ENCODE measurements at places on chromosomes 5 and 9.

DNA sequence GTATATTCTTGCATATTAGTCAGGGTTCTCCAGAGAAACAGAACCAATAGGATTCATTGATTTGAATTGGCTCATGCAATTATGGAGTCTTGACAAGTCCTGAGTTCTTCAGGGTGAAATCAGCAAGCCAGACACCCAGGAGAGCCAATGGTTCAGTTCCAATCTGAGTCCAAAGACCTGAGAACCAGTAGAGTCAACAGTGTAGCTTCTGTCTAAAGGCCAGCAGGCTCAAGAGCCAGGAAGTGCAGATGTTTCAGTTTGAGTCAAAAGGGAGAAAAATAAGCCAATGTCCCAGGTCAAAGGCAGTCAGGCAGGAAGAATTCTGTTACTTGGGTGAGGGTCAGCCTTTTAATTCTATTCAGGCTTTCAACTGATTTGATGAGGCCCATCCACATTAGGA lies 37.8 kb upstream of the ANKRD34B start:
- no peak for DNase-seq

DNA sequence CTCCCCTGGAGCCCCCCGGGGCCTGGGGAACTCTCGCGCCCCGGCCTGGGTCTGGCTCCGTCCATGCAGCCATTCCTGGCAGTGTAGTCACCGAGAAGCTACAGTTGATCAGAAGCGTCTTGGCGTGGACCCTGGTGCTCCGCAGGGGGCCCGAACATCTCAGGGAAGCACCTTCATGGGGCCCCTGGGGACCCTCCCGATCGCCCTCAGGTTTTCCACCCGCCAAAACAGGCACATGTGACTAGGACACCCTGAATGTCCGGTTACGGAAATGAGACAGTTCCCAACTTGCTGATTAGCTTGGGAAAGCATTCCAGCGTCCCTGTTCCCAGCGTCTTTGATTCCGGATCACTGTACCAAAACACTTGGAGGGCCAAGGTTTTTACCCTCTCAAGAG lies 472 bp downstream of the FBXO4 start:
- peak; percentile 55 for DNase-seq

DNA sequence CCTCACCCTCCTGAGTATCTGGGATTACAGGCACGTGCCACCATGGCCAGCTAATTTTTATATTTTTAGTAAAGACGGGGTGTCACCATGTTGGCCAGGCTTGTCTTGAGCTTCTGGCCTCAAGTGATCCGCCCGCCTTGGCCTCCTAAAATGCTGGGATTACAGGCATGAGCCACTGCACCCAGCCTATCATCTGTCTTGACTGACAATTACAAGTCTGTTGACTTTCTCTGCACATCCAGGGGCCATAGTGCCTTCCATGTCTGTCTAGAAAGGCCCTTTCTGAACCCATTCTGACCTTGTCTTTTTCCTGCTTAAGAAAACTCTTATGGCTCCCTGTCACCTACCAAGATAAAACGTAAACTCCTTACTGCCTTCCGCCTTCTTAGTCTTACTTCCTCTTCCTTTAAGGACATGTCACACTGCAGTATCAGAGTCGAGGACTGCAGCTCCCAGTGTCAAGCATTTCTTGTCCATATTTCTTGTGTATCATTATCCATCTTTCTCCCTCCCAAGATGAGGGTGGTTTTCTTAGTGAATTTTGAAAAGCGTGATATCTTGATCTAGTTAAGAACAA lies 49.9 kb upstream of the SHB start:
- DNase-seq: no peak

DNA sequence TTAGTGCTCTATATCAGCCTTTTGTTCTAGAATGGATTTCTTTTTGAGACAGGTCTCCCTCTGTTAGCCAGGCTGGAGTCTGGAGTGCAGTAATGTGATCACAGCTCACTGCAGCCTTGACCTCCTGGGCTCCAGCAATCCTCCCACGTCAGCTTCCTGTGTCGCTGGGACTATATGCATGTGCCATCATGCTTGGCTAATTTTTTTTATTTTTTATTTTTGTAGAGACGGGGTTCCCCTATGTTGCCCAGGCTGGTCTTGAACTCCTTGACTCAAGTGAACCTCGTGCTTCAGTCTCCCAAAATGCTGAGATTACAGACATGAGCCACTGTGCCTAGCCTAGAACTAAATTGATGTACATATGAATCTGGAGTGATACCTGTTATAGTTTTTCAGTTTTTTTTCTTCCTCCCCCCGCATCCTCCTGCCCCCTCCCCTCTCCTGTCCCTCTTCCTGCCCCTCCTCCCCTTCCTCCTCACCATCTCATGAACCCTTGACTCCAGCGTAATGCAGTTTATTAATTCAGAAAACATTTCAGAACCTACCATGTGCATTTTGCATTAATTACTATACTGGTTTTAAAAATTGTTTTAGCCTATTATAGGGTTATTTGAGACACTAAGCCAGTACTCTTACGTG lies 37.4 kb upstream of the TNFAIP8 start:
- DNase-seq: peak; percentile 37

DNA sequence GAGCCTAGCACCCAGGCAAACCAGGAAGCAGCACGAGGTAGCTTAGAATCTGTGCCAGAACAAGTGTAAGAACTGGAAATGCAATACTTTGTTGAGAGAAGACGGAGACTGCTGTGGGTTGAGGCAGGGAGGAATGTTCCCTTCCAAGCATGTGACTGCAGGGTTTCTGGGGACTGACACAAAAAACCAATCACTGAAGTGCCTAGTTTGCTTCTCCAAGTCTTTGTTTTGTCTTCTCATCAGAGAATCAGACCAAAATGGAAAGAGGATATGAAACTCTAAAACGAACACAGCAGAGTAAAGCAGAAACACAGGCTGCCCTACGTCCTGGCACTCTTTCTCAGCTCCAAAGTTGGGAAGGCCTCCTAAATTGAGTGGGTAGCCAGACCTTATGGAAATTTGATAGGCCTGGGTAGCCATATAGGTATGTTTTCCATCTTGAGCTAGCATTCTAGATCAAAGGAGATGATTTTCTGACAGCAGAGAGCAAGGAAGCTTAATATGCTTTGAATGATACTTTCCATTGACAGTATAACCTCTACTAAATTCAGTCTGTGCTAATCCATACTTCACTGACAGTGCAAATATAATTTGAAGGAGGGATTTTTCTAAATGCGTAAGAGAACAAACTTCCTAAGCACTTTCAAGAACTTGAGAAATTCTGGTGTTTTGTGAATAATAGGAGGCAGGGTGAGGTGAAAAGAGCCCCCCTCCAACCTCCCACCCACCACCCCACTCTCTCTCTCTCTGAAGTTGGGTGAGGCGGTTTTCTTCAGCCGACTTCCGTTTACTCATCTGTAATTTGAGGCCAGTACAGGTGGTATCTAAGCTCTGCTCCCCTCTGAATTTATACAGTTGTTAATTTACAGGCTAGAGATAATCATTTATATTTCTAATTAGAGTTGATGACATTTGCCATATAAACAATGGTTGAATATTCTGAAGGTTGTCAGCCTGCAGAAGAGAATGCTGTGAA lies 5.5 kb downstream of the ADRB2 start:
- no peak for DNase-seq

Measured in stimulated activated naive CD8-positive, alpha-beta T cell treated with anti-CD3 and anti-CD28 coated beads, Interleukin-15, Interleukin-2, amounts not matched to agents 100 U/mL and 50 U/mL, for 24 hours (primary cell).